ENCODE measurements at places on chromosomes 7 and 10.

- DNase-seq = no peak
These were observed 4.6 kb upstream of the RHEB start for GRCh38 chr7:151524331-151524730.

DNA sequence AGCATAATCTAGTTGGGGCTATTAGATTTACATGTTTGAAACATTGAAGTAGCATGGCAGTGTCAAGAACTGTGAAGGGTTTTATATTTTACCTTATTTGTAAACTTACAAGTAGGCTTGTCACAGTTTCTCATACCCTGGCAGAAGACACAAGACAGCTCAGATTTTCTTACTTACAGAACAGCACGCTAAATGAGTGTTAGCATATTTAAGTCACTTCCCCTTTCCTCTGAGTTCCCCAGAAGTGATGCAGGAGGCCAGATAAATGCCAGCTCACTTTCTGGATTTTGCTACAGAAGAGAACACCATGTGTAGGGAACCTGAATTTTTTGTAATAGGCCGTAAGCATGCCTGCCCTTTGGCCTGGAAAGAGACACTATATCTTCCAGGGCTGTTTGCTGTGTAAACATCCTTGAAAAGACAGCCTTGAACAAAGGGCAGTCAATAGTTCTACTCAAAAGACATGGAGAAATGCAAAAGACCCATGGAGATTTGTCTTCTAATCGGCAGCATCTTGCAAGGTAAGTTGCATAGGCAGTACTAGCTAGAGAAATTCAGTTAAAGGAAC lies 279.1 kb downstream of the PHF14 start:
- no peak for DNase-seq

DNA sequence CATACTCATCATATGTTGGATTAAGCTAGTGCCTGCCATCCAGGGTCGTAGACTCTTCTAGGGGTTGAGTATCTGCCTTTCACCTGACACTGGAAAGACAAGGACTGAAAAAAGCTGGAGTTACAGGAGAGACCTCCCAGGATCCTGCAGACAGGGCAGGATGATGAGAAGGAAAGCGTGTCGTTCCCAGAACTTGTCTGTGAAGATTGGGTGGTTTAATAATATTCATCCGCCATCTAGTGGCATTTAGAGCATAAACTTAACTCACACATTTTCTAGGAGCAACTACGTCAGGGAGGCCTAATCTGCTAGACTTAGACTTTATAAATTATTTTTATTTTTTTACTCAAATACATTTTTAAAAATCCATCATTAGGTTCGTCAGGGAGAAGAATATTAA lies 59.6 kb downstream of the ADRB1 start:
- DNase-seq = no peak

DNA sequence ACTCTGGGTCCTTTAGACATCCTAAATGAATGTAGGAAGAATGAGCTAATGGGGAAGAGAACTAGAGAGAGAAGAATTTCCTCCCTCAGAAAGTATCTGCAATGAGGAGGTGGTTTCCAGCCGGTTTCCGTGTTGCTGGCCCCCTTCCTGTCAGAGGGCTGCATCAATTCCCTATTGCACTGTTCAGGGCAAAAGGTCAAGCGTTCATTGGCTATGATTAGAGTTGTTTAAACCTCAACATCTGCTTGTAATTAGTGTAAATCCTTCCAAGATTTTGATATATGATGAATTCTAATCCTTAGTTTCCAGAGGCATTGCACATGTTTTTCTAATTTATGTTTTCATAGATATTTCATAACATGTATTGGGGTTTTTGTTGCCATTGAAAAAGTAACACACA lies 107.3 kb upstream of the SGCE start:
- no peak for DNase-seq

GRCh38 chr7:6338551-6339274 lies 66.3 kb upstream of the CYTH3 start:
- DNase-seq = no peak

DNA sequence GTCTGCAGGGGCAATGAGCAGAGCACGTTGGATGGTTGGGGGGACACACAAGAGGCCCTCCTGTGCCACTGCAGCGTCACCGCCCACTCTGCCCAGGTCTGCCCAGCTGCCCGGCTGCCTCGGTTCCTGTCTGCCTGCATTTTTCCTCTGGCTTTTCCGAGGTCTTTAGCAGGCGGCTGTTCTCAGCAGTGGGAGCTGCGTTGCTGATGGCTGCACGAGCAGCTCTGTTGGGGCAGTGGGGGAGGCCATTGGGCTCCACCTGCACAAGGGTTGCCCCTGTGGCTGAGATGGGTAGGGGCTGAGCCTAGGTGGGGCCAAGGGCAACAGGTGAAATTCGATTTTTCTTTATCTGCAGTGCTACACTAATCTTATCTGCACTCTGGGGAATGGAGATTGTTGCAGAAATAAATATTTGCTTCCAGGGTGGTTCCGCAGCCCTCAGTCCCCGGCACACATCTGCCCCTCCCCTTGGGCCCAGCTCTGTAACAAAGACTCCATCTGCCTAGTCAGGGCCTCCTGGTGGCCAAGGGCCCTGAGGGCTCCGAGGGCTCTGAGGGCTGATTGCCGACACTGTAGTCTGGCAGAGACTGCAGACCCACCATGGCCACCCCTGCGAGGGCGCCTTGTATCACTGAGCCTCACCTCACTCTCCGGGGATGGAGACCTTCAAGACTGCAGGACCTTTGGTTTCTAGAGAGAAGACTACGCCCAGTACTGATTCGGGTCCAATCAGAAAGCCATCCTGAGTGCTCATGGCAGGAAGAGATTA lies 141.7 kb upstream of the SHH start:
- DNase-seq = no peak

- no peak for DNase-seq
These were observed 90.8 kb downstream of the DNAJB9 start for GRCh38 chr7:108660465-108660864.

DNA sequence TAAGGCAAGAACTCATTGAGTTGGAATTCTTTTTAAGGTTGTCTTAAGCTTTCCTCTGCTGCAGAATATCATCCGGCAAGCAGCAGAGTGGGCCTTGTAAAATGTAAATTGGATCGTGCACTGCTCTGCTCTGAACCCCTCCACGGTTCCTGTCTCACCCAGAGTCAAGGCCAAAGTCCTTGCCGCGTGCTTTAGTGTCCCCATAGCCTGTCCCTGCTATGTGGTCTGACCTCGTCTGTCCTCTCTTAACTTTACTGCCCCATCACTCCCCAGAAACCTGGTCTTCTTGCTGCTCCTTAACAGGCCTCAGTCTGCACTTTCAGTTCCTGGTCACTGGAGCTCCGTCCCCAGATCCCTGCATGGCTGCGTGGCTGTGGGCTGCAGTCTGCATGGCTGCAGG lies 121.6 kb upstream of the SDK1 start:
- no peak for DNase-seq
